OCI-LY7 (cell line): ENCODE measurements at places on chromosomes 1 and 21.

DNA sequence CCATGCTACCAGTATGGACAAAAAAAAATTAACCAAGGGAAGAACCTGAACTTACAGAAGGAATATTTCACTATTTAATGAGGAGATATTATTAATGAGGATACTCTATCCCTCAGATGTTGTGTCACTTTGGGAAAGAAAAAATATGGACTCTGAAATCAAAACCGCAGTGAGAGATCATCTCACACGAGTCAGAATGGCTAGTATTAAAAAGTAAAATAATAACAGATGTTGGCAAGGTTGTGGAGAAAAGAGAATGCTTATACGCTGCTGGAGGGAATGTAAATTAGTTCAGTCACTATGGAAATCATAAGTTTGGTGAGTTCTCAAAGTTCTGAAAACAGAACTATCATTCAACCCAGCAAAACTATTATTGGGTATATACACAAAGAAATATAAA is 30.9 kb downstream of the TNFSF4 start:
- no peak for DNase-seq

DNA sequence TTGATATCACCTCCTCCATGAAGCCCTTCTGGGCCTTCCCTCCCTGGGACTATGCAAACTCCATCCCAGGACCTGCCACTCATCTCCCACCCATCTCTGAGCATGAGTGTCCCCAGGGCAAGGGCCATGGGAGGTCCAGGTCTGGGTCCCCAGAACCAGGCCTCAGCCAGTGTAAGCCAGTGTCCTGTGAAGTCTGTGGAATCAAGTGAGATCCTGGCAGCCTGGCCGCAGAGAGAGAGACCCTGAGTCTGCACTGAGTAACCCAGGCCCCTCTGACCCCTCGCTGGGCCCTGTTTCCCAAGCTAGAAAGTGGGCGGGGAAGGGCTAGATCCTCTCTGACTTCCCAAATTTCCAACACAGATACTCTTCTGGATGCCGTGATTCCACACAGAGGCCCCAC is 132.7 kb downstream of the DMRTB1 start:
- DNase-seq, result no peak

DNA sequence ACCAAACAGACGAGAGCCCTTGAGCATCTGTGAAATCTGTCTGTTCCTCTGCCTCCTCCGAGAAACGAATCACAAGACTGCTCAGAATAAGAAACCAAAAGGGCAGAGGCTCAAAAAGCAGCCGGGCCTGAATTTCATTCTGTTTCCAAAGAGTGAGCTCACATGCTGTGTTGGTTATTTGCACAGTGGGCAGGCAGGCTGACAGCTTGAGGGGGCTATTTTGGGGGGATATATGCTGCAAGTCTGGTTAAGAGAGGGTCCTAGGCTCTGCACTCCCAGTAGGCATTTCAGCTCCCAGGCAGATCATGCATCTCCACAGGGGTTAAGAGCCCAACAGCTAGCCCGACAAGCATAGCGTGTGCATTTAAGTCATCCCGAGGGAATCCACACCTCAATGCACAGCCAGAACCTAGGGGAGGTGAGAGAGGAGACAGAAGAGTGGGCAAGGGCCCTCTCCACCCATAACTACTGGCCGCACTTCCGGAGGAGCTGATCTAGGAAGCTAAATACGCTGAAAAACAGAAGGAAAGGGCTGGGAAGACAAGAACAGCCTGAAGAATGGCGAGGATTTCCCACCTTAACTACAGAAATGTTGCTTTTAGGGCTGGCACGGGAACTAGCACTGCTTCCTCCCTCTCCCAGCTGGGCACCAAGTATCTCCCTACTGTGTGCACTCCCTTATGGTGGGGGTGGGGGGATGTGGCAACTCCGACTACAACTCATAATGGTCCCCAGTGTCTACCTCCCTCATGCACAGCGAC is 3.7 kb downstream of the PGBD5 start:
- no peak for DNase-seq

DNA sequence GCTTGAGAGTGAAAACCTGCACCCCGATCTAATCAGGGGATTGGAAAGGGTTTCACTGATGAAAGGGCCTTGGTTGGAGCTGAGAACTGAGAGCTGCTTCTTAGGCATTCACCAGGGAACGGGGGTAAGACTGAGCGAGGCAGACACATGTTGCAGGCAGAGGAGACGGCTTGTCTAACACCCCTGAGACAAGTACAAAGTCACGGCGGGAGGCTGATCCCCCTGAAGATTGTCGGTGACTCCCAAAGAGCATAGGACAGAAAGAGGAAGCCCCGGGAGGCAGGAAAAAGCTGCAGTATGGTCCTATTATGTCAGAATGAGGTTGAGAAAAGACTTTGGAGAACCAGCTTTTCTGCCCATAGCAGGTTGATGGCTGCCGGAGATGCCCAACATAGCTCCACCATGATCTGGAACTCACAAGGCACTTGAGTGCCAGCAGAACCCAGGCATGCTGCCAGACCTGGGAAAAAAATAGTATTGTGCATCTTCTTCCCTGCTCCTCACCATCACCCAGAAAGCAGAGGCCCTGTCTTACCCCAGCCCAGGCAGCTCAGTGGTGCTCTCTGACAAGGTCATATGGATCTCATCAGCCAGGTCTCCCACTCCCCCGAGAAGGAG is 463.9 kb upstream of the PROX1 start:
- DNase-seq, result no peak

- no peak for DNase-seq
Measured at GRCh38 chr1:189150624-189151023, 1327.0 kb downstream of the BRINP3 start.

DNA sequence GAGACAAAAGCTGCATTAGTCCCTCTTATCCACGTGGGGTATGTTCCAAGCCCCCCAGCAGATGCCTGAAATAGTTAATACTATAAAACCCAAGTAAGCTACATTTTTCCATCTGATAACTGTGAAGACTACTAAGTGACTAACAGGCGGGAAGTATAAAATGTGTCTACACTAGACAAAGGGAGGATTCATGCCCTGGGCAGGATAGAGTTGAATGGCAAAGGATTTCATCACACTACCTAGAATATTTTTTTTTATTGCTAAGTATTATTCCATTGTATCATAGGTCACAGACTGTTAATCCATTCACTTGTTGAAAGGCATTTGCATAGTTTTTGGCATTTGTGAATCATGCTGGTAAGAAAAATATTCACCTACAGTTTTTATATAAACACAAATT is 26.4 kb upstream of the CFHR4 start:
- DNase-seq, result no peak

DNA sequence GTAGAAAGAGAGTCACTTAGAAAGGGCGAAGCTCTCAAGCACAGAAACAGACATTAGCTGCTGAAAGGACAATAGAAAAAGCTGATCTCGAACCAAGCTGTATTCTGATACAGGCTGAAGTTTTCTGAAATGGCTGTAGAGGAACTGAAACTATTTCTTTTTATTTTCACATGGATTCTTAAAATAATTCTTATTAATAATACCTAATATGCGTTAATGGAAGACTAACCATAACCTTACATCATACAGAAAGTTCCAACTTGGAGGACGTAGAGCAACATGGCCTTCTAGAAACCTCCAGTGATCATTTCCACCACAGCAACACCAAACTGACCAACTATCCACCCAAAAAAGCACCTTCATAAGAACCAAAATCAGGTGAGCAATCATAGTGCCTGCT is 52.8 kb upstream of the ACADM start:
- no peak for DNase-seq

DNA sequence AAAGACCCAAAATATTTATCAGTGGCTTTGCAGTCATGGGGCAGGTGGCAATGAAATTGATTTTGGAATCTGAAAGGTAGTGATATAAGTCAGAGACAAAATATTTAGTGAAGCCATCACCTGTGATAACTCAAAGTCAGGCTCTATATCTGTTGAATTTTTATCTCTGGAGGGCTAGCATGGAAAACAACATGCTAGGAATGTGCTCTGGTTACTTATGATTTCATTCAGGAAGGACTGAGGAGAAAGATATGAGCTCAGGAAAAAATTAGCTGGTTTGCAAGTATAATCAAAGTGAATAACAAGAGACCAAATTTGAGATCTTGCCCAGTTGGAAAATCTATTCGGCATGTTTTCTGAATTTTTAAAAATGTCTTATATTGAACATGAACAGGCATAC is 364.6 kb upstream of the LRRC7 start:
- no peak for DNase-seq

DNA sequence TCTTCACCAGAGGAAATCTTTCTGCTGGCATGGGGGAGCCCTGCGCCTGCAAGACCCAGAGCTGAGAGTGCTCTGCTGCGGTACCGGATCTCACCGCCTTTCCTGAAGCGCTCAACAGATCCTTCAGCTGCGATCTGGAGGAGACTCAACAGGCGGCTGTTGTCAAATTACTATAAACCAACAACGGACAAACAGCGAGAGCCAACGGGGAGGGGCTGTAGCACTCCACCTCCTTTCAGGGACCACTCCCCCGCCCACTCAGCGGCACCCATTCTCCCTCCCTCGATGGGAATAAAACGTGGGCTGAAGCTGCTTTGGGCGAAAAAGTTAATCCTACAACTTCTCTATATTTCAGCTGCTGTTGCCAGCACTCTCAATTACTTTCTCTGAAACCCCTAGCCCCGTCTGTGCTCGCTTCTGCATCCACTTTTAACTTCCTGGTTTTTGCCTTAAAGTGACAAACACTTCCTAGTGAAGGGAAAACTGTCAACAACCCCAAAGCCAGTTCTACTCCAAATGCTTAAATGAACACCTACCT is at the start of gene FMO5:
Gene FMO5 (minus strand): TSS at position 147 of the 538 bp plus-strand sequence. CDS start 310 bp downstream, outside the sequence.
- DNase-seq, result peak; percentile 66

DNA sequence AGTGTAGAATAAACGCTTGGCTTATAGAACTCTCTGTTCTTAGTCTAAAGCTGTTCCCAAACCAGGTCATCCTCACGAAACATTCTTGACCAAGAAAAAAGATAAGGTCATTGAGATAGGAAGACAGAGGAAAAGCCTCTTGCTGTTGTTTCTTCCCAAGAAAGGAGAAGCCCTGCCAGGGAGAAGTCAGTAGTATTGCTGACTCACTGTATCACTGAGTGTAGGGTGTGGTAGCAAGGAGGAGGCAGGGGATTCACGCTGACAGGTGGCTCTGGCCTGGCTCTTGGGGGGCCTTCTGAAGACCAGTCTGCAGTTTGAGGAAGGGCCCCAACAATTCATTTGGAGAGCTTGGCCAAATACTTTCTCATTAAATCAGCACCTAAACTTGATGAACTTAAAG is 97.8 kb downstream of the CD247 start:
- DNase-seq, result no peak

DNA sequence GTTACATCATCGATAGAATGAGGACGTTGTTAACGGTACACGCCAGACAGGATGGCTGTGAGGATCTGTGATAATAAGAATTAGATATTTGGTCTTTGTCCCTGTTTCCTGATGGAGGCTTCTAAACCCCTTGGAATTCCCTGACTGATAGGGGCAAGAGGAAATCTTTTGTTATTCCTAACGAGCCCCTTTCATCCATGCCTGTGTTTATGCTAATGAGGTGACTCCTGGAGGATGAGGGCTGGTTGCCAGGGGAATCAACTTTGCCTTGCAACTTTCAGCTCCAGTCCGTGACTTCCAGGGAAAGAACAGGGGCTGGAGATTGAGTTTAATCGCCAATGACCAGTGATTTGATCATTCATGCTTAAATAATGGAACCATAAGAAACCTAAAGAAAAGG is 39.3 kb upstream of the NLRP3 start:
- no peak for DNase-seq

DNA sequence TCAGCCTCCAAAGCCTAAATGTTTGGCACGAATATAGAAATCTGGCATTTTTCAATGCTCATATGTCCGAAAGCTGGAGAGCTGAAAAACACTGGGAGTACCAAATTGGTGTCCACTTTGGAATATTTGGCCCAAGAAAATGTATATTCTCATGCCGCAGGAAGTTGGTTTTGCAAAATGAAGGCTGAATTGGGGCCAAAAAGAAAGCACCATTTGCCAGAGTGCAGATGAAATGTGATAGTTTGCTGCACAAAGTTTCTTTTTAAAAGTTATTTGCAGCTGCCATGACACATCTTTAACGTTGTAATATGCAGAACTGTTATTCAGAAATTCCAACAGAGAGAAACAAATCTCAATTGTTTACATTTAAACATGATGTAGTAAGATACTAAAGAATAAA is 124.2 kb upstream of the LYPLAL1 start:
- DNase-seq, result no peak

GRCh38 chr1:202029171-202029665 is 18.8 kb downstream of the ELF3 start:
- no peak for DNase-seq

DNA sequence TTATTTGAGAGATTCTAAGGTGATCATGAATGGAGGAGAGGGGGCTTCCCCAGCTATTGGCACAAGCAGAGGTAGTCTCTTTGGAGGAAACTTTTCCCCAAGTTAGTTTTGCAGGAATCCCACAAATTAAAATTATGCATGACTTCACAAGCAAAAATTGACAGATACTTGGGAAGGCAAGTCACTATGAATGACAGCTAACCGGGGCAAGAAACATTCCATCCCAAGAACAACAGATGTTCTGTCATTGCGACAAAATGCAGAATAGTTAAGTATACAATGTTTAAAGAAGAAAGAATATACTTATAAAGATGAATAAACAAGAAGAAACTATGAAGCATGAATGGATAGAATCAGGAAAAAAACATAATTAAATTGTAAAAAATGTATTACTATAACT is 27.1 kb upstream of the SIM2 start:
- DNase-seq, result no peak

- DNase-seq, result no peak
Measured at GRCh38 chr1:180610556-180611015, 21.2 kb upstream of the XPR1 start.

DNA sequence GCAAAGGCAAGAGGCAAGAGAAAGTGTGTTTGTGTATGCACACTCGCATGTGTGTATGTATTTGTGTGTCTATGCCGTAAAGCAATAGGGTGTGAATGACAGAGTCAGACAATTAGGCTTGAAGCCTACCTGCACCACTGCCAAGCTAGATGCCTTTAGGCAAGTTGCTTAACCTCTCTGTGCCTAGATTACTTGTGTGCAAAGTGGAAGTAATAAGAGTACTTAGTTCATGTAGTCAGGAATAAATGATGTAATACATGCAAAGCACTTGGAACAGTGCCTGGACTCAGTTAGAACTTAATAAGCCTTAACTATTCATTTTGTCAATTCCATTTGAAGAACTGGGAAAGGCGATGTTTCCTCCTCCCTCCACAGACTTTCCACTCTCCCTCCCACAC is 31.7 kb downstream of the LAMB3 start:
- DNase-seq, result no peak

- DNase-seq, result no peak
Measured at GRCh38 chr1:11174261-11174942, 14.8 kb upstream of the ANGPTL7 start.

- no peak for DNase-seq
Measured at GRCh38 chr1:172142324-172142723, 278.2 kb upstream of the C1orf105 start.

- DNase-seq, result no peak
Measured at GRCh38 chr1:95625224-95625623, 391.2 kb downstream of the RWDD3 start.

- DNase-seq, result no peak
Measured at GRCh38 chr1:150386592-150386991, 22.6 kb downstream of the RPRD2 start.

- DNase-seq, result no peak
Measured at GRCh38 chr1:7811476-7811875, 27.4 kb downstream of the PER3 start.
